Right lung (tissue), 10 donors: ENCODE measurements at places on chromosomes 3 and 15. TPM values are rescaled to one million over a fixed set of nuclear protein-coding genes. Genes with fewer than 3 reads are reported as not detected.
A peak's percentile ranks its signal among the peaks of the same experiment; 100 is the strongest.

Gene EIF5A2
- polyA plus RNA-seq, result 4.2 TPM

Gene CLDN11
- polyA plus RNA-seq, result 6.0 TPM

DNA sequence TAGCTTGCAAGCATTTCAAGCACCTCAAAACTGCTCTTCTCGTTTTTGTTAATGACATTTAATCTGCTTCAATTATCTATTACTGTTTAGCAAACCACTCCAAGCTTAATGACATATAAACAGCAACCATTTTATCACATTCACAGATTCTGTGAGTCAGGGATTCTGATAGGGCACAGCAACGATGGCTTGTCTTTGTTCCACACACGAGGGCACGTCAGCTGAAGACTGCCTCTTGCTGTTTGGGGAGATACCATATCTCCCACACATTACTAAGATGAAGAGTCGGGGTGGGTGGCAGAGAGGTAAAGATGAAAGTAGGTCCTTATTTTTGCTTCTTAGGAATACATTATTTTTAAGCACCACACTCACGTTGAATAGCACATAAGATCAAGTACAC lies 19.3 kb downstream of the CPOX start:
- no peak for DNase-seq

Gene SIN3A
- polyA plus RNA-seq, result 59.5 TPM

GRCh38 chr3:126105691-126106187 lies 21.8 kb upstream of the SLC41A3 start:
- DNase-seq, result no peak

GRCh38 chr15:39767921-39768320 lies 14.7 kb downstream of the FSIP1 start:
- DNase-seq, result no peak

Gene EAF2
- 4.6 TPM for polyA plus RNA-seq

Gene IL12A
- polyA plus RNA-seq, result 2.0 TPM

GRCh38 chr3:170350515-170351413 lies 6.8 kb upstream of the SKIL start:
- DNase-seq, result no peak

Gene NRG4
- polyA plus RNA-seq, result 3.0 TPM

GRCh38 chr15:62606376-62607113 lies 436.0 kb upstream of the TPM1 start:
- DNase-seq, result no peak

Gene CNOT10
- 53.2 TPM for polyA plus RNA-seq

Gene CLRN1
- polyA plus RNA-seq, result not detected

DNA sequence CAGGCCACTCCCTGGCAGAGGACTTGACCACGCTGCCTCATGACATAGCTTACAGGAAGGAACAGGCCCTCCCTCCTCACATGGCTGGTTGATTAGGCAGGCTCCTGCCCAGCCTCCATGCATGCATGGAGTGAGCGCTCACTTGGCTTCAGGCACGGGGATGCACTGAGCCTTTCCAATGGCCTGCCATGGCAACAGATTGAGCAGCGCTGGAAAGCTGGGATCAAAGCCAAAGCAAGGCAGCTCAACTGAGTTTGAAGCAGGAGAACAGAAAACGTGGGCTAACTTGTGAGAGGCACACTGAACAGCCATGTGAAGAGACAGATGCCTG lies 5.9 kb upstream of the GRAMD2A start:
- DNase-seq, result peak; percentile 76

Gene ZIC4
- not detected for polyA plus RNA-seq

GRCh38 chr3:165404357-165405027 lies 208.3 kb upstream of the SLITRK3 start:
- no peak for DNase-seq

- no peak for DNase-seq
These were observed 61.3 kb downstream of the CEMIP start for GRCh38 chr15:80840182-80841130.

Gene COL6A5
- polyA plus RNA-seq, result 3.5 TPM

Gene CTNNB1
- polyA plus RNA-seq, result 414 TPM

DNA sequence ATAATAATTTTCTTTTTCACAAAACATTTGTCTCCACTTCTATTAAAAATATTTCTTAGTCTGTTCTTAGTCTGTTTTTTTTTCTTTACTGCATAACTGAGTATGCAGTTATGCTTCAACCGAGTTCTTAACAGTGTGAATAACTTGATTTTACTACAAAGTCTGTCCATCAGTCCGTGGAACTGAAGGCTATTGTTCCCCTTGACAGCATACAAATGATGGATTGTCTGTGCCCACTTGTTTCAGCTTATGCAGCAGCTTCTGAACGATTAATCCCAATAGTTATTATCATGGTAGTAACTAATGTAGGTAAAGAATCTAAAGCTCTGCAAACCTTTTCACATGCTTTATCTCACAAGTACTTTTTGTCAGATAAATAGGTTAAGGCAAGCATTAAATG lies 150.7 kb downstream of the SSR3 start:
- DNase-seq, result no peak

Gene P2RY12
- polyA plus RNA-seq, result 1.3 TPM

DNA sequence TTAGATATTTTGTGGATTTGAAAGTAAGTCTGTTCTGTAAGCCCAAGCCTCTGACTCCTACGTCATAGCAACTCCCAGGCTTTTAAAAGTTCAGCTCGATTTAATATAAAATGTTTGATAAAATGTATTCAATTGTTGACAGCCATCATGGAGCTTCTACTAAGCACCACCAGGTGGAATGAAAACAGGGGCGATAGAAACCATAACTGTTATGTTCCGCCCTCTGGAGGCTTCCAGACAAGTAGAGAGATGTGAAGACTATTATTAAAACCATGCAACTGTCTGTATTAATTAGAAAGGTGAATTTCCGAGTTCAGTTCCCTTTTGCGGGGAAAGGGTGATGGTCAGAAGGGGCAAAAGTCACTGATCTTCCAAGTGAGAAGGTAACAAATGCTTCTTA lies 292.2 kb downstream of the NR2F2 start:
- no peak for DNase-seq

DNA sequence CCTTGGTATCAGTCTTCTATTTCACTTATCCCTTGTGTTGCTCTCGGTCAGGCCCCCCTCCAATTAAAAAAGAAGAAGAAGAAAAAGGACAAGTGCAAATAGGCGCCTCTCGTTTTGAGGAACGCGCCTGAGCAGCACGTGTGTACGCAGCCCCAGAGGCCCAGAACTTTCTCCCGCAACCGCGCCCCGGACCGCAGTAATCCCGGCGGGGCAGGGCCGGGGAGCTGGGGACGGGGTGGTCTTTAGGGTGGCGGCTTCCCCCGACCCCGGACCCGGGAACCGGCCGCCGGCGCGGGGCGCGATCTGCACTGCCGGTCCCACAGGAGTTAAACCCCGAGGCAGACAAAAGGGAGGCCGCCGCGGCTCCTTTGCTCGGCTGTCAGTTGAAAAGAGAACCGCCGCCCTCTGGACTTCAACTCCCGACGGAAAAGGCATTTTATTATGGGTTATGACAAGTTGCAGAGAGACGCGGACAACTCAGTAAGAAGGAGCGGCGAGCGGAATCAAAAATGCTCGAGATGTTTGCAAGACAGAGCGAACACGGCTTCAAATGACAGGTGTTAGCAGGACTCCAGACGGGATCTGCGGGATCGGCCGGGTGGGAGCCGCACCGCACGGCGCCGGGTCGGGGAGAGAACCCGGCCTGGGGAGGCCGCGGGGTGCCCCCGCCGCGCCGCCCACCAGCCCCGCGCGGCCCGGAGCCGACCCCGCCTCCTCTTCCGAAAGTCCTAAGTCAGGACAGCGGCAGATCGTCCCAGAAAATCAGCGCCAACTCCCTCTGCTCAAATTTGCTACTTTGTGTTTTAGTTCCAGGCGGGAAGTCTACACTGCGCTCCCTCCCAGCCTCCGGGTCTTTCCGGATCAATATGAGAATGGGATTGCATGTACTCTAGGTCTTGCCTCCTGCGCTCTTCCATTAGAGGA lies 79.0 kb downstream of the NR2F2 start:
- no peak for DNase-seq

DNA sequence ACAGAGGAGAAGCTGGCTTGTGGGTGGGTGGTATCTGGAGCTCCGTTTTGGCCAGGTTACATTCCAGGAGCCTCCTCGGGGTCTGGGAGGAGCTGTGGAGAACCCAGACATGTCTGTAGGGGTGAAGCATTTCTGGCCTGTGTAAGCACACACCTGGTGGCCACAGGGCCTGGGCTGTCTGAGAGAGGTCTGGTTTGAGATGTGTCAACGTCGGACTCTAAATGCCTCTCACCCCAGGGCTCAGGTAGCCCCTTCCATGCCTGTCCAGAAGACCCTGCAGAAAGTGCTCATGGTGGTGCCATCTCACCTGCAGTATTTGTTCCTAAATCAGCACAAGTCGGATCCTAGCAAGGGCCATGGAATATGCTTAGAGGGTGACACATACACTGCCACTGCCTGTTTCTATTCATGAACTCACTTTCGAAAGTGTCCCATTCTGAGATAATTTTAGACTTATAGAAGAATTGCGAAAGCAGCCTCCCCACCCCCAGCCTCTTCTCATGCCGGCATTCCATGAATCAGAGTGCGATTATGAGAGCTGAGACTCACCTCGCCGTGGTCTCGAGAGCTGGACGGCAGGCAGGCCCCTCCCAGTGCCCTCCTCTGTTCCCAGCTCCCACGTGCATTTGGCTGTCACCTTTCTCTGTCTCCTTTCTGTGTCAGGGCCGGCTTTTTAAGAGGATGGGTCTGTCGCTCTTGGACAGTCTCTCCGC lies 63.7 kb downstream of the KLF15 start:
- DNase-seq, result no peak

Gene STARD9
- 16.9 TPM for polyA plus RNA-seq

- DNase-seq, result no peak
These were observed 196.7 kb downstream of the SHQ1 start for GRCh38 chr3:72651498-72651897.

GRCh38 chr15:40793216-40793989 lies 13.5 kb upstream of the ZFYVE19 start:
- no peak for DNase-seq
